ENCODE measurements at places on chromosomes 3 and 15.

DNA sequence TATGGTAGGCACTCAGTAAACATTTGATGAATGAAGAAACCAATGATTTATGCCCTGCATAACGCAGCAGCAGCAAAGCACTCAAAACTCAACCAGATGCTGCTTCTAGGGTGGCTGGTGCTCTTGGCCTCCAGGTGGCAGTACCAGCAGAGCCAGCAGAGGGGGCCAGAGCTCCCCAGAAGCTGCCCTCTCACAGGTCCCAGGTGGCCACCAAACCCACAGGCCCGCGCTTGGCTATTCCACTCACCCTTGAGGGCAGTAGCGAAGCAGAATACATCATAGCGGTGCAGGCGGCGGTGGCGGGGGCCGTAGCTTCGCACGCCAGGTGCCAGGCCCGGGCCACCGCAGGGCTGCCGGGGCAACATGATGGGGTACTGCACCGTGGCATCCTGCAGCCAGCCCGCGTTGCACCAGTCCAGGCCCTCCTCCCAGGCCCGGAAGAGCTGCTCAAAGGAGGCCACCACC is 16.6 kb downstream of the HAPLN3 start:
- DNase-seq: peak; percentile 7

GRCh38 chr3:101642441-101642840 is 34.5 kb downstream of the ZBTB11 start:
- no peak for DNase-seq

DNA sequence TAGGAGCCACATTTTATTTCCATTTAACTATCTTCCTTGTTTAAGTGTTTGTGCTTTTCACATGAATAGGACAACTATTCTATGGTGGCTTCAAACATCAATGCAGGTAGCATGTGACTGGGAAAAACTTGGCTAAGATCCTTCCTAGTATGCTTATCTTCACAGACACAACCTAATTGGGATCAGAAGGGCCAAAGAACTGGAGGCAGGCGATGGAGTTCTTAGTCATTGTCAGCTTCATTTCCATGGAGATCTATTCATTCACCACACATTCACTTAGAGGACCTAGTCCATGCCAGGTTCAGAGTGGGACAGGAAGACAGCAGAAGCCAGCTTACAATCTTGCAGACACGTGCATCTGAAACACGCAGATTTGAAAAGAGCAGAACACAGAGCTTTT is 277.5 kb upstream of the PPP2R3A start:
- no peak for DNase-seq

DNA sequence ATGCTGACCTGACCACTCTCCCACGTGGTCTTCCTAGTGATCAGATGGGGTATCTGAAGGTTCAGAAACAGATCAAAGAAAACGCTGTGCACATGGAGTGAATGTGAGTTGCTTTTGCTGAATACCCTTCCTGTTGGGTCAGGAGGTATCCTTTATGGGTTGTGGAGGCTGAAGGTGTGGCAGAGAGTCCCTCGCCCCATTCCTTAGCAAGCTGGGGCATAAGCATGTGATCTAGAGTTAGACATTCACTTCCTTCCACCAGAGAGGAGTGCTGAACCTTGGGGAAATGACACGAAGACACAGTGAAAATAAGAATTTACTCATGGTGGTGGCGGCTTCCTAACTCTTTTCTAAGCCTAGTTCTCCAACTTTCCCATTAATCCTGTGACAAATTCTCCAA is 27.8 kb upstream of the SPTBN5 start:
- no peak for DNase-seq

DNA sequence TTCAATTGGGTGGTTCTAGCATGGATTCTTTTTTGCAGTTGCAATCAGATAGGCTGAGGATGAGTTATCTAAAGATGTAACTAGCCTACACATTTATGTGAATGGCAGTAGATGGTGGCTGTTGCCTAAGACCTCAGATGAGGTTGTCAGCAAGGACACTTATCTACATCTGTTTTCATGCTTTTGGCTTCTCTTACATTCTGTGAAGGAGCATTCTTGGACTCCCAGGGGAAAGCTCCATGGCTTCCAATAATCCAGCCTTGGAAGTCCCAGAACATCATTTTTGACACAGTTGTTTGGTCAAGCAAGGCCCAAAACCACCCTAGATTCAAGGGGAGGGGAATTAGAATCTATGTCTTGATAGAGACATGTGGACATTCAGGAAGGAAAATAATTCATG is 332.2 kb upstream of the RBMS3 start:
- DNase-seq: no peak

GRCh38 chr3:110793611-110794010 is 278.0 kb upstream of the NECTIN3 start:
- DNase-seq: no peak

- DNase-seq: no peak
These were observed 26.3 kb upstream of the THRB start for GRCh38 chr3:24520976-24521419.

- no peak for DNase-seq
These were observed 6.1 kb upstream of the KPNA1 start for GRCh38 chr3:122520861-122521260.

- DNase-seq: no peak
These were observed 33.7 kb downstream of the VIPR1 start for GRCh38 chr3:42535981-42536784.

DNA sequence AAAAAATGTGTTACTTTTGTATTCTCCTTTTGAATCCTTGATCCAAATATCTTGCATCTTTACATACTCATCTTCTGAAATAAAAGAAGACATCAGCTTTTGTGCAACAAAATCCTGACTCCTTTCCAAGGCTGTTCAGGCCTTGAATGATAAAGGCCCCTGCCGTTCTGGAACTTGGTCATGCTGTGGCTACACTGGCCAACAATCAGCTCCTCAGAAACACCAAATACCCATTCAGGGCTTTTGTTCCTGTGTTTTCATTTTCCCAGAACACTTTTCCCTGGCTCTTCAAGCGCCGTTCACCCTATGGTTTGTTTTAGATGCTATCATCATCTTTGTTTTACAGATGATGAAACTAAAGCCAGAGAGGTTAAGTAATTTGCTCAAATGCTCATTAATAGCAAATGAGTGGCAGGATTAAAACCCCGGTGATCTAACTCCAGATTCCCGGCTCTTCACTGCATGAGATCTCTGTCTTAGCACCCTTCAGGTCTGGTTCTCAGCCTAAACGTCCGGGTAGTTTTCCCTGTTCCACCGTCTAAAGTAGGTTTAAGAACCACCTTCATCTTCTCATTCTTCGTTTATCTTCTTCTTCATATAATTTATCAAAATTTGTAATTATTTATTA is 58.3 kb downstream of the EPHA3 start:
- no peak for DNase-seq

- DNase-seq: no peak
These were observed 424 bp downstream of the HAUS2 start for GRCh38 chr15:42549032-42549491.

DNA sequence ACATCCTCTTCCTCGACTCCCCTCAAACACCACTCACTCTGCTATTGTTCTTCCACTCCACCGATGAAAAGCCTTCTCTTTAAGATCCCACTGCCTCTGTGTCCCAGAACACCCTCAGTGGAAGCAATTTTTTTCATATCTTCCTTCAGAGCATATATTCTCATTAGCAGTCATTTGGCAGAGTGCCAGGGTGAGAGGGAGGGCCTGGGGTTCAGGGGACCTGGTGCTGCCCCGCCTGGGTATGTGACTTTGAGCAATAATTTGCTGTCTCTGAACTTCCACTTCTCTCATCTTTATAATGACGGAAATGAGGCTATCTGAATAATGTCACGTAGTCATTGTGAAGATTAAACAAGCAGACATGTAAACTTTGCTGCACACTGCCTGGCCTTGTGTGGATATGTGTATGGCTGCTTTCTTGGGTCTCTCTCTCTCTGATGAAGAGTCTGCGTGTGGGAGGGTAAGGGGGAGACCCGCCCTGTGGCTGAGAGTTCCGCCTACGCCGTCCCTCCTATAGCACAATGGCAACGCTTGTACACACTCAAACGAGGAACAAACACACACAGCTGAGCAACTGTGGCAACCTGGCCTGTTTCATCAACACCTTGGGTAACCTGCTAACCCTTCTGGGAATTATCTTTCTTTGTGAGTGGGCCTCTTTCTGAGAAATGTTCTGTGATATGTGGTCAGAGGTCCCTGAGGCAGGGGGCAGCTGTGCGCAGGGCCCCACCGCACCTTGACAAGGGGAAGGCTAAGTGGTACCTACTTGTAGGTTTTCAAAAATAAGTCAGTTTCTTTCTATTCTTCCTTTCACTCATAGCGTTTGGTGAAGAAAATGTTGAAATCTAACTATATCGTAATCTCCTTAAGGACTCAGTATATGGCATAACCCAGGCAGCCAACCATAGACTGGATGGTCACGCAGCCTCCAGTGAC is 369.8 kb downstream of the SV2B start:
- peak; percentile 26 for DNase-seq

DNA sequence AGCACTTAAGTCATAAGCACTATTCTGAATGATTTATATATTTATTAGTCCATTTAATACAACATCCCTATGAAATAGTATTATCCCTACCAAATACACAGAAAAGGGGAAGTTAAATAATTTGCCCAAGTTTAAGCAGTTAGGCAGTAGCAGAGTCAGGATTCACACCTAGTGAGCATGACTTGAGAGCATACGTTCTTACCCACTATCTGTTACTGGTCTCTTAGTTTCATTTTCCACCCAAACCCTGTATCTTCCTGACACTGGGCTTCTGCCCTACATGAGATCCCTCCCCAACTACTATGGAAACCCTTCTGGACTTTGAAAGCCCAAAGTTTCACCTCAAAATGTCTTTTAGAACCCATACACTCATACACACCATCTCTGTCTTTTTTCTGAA is 4.4 kb upstream of the ATOSA start:
- no peak for DNase-seq

DNA sequence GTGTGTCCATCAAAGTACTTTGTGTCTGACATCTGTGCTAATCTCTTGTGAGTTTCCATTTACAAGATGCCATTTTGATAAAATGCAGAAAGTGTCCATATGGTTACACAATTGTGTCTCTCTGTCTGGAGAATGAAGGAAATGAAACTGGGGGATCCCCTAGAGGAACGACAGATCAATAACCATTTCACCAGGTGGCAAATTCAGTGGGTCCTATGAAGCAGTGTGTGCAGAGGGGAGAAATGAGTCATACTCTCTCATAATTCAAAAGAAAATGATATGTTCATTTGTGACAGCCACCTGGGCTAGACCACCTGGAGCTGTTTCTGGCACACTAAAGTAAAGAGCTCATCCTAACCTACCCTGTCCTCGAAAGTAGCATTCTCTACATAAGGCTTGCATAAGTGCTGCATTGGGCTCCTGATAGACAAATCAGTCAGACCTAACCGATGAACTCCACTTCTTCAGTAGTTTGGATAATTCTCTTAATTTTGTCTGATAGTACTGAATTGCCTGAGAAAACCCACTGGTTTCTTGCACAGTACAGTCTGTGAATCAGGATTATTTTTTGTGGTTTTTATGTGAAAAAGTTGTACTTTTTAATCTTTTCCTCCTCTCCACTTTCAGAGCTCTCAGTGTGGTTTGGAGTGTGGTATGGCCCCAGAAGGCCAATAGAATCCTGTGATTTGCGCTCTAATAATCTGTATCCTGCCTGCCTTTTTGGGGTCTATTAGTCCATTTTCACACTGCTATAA is 10.3 kb upstream of the CD47 start:
- DNase-seq: no peak

DNA sequence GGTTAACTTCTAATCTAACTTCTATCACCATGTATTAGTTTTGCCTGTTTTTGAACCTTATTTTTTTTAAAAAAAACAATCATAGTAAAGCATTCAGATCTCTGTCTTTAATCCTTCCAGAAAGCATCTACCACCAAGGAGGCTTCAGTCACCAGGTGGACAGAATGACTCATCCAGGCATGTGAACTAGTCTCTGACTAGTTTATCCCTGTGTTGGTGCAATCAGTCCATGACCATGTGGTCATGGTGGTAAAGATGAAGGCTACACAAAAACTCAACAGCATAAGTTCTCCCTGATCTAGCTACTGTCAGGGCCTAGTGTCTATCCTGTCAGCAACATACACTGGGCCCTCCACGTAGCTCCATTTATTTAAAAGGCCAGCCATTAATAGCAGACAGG is 750.6 kb downstream of the AGBL1 start:
- DNase-seq: no peak

DNA sequence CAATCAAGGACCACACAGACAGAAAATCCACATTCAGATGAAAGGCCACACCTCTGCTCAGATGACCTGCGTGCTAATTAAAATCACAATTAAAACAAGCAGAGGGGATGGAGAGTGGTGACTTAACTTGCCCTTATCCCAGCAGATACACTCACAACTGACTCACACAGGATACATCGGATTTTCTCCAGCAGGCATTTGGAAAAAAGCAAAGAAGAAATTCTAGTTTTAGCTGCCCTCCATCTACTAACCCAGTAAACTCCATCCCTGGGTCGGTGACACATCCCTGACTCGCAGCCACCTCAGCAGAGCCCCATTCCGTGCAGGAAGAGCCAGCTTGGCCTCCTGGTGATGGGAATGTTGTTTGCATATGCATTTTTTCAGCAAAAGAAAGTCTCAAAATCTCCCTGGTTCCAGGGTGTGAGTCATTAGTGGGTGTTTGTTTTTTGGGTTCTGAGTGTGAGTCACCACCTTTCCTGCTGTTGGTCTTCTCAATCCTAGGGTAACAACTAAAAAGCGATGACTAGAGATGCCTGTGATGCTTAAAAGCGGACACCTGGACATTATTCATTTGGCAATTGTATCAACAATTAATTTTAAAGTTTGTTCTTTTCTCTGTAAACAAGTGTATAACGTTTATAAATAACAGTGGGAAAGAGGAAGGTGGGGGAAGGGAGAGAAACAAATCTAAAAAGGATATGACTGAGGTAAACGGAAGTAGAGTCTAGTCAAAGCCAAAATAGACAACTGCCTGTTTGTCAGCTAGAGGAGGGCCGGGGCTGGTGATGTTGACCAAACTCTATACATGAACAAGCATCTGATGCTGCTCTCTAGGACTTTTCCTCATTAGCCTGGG is 49.8 kb upstream of the SLC4A7 start:
- DNase-seq: no peak

DNA sequence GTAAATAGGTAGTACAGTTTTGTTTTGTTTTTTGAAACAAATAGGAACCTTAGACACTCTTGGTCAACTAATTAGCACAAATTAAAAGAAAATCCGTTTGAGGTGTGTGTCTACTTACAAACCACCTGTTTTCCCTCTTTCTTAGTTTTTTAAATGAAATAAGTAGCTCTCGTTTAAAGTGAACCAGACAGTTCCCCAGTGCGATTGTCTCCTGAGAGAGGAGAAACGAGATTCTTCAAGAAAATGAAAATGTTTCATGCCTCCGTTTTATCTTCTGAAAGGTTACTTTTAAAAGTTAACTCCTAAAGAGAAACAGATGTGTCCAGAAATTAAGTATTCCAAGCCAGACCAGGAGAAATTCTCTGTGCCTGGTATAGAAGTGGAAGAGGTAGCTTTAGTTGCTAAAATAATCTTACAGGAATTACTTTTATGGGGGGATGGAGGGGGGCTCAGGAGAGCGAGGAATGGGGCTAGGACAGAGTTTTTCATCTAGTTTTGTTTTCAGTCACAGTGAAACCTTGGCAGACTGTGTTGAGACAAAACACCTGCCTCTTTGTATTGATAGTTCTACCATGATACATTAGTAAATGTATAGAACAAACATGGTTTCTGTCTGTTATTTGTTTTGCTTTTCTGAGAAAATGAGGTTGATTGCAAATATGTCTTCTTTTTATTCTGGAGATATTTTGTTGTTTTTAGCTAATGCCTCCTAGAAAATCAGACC is 155.1 kb upstream of the CNTN4 start:
- no peak for DNase-seq

GRCh38 chr15:50803479-50804180 is 38.1 kb upstream of the SPPL2A start:
- DNase-seq: no peak

- no peak for DNase-seq
These were observed 158.3 kb downstream of the SLCO3A1 start for GRCh38 chr15:92011611-92012367.
